ENCODE measurements at places on chromosomes 11 and 22.

DNA sequence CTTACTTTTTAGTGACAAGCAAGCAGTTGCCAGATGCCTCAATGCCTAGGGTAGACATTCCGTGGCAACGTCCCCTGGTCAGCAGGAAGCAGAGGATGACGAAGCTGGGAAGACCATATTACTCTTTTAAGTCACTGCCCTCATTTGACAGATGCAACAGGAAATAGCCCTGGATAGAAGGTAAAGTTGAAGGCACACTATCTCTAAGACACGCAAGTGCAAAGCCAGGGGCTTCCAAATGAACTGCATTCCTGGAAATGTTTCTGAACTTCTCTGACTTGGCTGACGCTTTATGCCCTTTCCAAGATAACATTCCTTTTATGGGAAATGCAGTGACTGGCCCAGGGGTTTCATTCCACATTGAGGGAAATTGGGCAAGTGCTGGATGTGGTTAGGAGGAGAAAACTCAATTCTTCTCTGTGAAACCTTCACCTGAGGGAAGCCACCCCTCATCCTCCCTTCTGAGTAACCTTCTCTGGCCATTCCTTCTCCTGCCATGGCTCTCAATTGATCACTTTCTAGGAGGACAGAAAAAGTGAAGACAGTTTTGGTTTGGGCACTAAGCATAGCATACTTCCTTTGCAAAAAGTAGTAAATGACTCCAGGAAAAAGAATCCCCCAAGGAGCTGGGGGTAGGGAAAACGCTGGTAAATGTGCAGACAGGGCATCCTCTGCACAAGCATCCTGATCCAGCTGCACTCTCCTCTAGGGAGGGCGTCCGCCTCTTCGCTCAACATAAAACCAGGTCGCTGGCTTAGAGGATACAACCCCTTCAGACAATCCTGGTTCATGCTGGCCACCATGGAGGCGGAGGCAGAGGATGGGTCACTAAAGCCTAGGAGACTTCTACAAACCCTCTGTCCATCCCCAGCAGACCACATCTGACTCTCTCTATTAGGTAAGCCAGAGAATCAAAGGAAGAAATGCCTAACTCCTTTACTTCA, 14.5 kb downstream of the PCSK7 start:
- DNase-seq, result no peak

GRCh38 chr11:120977266-120978137, 46.4 kb upstream of the TBCEL start:
- DNase-seq, result no peak

- DNase-seq, result no peak
Measured at GRCh38 chr22:45425531-45426265, 12.2 kb downstream of the RIBC2 start.

DNA sequence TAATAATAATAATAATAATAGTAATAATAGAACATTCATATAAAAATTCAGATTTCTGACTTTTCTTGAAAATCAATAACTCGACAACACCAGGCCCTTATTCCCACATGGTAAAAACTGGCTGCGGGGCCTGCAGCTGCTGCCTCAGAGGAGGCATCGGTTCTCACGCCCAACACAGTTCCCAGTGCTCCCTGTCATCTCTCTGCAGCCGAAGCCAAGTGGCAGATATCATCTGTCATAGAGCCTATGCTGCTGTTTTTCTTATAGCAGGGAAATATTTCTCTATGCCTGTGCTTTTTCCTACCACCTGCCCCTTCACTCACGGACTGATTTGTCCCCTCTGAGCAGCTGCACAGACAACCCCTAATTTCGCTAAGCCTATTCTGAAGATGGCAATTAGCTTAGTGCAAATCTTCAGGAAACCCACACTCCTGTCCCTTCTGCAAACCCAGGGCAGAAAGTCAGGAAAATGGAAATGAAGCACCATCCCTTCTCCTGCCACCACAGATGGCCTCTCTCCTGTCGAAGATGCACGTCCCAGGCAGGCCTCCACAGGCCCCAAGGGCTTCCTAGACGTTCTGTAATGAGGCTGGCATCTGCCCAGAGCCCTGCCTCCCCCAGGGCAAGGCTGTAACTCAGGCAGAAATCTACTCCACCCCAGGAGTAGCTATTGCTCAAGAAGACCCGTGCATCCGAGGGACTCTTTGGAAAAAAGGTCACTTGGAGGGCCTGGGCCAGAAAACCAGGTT, 66.7 kb downstream of the SYN3 start:
- DNase-seq, result no peak

DNA sequence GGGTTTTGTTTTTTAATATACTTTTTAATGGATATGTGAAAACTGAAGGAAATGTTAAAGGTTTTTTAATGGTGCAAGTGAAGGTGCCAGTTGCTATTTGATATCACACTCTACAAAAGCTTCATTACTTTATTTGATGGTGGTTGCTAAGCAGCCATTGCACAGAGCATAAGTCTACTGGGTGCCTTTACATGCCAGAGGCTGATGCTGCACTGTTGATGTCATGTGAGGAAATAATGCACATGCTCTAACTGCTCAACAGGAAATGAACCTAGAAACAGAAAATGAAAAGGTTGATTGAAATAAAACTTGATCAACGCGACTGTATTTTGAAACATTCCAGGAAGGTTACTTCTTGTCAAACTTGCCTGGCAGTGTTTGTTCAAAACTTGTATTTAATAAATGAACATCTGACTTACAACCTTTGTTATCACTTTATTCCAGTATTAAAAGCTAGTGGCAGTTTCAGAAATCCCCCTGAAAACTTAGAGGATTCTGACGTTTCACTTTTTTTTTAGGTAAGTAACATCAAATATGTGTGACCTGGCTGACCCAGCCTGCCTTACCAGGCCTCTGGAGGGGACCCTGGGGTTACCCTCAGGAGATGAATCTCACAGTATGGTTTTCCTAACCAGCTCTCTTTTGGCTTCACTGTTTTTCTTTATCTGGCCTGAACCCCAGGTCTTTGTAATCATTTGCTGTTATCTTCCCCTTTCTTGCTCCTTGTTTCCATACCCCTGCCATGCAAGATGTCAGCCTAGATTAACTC, 2.4 kb upstream of the ATP5MG start:
- DNase-seq, result no peak

DNA sequence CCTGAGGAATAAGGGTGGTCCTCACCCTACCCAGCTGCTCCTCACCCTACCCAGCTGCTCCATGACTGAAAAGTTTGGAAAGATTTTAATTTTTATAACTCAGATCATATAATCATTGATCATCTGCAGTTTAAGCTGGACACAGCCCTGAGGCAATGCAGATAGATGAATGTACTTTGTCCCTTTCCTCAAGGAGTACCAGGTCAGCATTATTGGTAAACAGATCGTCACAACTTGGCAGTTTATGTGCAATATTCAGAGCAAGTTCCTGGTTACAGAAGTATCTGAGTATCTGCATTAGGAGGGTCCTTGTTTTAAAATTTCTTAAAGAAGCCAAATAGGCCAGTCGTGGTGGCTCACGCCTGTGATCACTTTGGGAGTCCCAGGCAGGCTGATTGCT, 3.6 kb downstream of the TNRC6B start:
- DNase-seq, result no peak

DNA sequence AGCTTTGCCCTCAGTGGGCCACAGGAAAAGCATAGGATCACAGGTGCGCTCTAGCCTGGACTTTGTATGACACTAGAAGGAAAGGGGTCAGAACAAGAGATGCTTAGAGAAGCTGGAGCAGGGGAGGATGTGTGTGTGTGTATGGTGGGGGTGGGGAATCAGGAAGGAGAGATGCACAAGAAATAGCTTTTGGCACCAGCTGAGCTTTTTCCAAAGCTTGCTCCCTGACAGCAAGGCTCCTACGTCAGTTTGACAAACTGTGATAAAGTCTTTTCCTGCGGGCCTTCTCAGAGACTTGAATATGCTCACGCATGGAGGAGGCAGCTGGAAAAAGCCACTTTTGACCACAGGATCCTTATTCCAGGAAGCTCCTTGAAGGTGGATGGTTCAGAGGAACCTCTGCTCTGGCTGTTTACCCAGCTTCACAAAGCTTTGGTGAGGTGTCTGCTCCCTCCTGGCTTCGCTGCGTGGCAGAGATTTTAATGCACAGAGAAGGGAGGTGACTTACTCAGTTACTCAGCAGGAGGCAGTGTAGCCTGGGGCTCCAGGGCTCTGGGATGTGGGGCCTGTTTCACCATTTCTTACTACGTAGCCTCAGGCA, 3.9 kb downstream of the CDC42EP1 start:
- no peak for DNase-seq

DNA sequence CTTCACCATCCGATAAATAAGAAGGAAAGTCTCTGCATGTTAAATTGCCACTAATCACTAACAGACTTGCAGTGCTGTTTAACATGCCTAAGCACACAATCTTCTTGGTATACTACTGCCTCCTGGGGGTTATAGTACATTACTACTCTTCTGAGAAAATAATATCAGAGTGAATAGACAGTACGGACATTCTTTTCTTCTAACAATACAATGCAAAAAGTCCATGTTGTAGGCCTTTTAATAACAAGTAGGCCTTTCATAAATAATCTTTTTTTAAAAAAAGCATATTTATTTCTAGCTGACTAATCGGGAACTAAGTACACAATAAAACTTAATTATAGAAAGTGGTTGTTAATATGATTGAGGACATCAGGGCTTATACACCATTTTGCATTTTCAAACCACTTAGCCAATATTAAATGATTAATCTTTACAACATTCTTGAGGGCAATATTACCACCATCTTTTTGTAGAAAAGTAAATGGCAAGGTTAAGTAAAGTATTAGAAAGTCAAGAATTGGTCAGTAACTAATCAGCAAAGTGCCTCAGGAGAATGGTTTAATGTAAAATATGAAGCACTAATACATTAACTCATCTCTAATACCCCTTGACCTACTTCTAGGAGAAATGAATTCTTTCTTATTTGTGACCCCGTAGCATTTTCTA, 84.7 kb downstream of the TTC28 start:
- DNase-seq, result no peak

- DNase-seq, result no peak
Measured at GRCh38 chr11:17840101-17840548, 105.5 kb downstream of the KCNC1 start.

DNA sequence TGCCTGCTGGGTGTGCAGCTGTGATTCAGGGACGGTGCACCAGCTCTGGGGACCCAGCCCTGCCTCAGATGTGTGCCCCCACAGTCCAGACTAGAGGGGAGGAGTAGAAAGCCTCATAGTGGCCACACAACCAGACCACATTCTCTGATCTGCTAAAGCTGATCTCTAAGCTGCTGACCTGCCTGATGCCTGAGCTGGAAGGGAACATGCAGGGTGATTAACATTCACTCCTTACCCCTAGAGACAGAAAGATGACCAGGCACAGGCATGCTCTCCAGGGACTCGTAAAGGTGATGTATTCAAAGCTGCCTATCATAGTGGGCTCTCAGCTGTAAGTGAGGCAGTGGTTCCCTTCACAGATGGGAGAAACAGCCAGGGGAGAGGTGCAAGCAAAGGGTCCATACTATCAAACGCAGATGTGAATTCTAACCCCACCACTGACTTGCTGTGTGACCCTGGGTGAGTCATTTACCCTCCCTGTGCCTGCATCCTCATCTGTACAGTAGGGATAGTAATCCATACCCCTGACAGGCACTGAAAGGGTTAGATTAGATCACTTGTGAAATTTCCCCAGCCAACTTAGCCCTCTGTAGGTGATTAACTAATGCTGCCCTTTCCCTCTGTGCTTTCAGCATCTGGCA, 29.0 kb upstream of the LRRC32 start:
- no peak for DNase-seq

Measured in stimulated activated CD4-positive, alpha-beta T cell treated with anti-CD3 and anti-CD28 coated beads, Interleukin-4, amount 100 ng/mL, for 48 hours (primary cell).